Liver (tissue), 10 donors: ENCODE measurements at places on chromosomes 2 and 18. TPM values are rescaled to one million over a fixed set of nuclear protein-coding genes. Genes with fewer than 3 reads are reported as not detected.

DNA sequence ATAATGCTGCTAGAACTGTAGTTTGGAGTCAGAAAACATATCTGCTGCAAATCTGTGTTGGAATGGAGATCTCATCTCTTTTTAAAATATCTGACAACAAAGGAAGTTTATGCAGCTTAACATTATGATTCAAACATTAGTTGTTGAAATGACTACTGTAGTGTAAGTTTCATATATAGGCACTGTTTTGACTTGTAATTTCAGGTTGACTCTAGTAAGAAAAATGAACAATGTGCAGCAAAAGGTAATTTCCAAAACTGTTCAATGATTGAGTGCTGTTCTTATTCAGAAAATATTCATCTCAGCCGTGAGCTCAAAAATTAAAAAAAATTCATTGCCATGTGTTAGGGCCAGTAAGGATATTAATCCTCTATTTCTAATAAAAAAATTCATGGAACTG lies 48.5 kb downstream of the CCDC138 start:
- H3K27ac ChIP-seq, result no peak overlapping the region
- H3K4me3 ChIP-seq, result no peak overlapping the region
- H3K27me3 ChIP-seq, result no peaks in the 10 kb centered on the region
- no peak for DNase-seq

DNA sequence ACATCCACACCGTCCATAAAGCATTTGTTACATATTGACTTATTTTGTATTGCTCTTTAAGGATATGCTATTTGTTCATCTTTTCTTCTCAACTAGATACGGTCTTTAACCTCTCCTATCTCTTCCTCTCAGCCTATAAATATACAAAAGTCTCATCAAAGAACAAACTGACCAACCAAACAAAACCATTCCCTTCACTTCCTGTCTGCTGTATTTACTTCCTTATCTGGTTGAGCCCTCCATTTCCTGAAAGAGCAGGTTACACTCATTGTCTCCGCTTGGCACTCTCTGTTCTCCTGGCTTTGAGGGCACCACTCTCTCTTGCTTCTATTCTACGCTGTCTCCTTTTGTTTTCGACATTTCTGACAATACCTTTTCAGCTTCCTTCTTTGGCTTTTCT lies 431.9 kb upstream of the TCF4 start:
- no peaks in the 10 kb centered on the region for H3K4me1 ChIP-seq
- no peaks in the 10 kb centered on the region for H3K27me3 ChIP-seq
- no peak overlapping the region for H3K27ac ChIP-seq
- DNase-seq, result no peak

DNA sequence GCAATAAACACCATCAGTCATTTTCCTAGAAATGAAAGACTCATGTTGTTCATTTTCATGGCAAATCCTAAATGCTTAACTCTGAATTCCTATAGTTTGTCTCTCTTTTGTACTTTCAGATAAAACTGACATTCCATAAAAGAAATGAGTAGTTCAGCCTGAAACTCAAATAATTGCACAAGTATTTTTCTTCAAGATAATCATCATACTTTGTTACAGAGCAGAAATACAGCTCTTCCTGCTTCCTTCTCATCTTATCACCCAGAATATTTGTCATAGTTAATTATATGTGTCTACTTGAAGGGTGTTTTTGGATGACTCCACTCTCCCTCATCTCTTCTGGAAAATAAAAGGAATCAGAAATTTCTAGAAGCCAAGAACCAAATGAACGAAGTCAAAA lies 141.1 kb downstream of the HNMT start:
- H3K36me3 ChIP-seq, result no peaks in the 10 kb centered on the region
- H3K27me3 ChIP-seq, result no peaks in the 10 kb centered on the region
- DNase-seq, result no peak

DNA sequence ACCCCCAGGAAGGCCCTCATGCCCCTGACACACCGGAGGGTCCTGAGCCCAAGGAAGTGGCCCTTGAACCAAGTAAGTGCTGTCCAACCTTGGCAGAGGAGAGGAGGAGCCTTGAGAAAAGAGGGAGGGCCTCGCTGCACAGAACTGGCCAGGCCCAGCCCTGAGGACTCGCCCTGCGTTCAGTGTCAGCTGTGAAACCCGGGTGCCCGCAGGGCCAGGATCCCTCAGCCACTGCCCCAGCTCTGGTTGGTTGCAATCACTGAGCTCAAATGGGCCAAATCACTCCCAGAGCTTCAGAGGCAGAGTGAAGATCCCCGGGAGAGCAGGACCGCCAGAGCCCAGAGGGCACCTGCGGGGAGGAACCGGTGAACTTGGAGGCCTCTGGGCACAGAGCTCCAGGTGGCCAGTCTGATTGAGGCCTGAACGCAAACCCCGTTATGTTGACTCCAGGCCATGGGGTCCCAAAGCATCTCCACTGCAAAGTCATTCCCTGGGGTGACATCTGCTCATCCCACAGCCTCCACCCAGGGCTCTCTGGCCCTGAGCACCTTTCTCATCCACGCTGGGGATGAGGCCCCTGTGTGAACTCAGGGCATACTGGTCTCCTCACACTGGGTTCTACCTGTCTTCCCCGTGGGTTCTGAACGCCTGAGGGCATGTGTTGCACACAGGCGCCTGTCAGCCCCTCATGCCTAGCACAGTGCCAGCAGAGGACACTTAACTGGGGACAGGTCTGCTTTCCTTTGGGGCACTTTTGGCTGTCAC lies 11.9 kb downstream of the GBX2 start:
- no peak for DNase-seq
- H3K4me3 ChIP-seq, result no peak overlapping the region
- H3K27ac ChIP-seq, result no peak overlapping the region
- H3K27me3 ChIP-seq, result no peaks in the 10 kb centered on the region

GRCh38 chr2:179297927-179298326 lies 33.3 kb upstream of the SESTD1 start:
- DNase-seq, result no peak
- no peak overlapping the region for H3K4me3 ChIP-seq
- no peaks in the 10 kb centered on the region for H3K27me3 ChIP-seq
- H3K4me1 ChIP-seq, result no peaks in the 10 kb centered on the region

GRCh38 chr2:160878618-160879017 lies 281.6 kb upstream of the TANK start:
- no peak overlapping the region for H3K4me3 ChIP-seq
- no peaks in the 10 kb centered on the region for H3K4me1 ChIP-seq
- no peak for DNase-seq
- H3K27me3 ChIP-seq, result no peaks in the 10 kb centered on the region

GRCh38 chr2:177322801-177323261 lies 58.3 kb upstream of the NFE2L2 start:
- H3K4me1 ChIP-seq, result peaks cover 11% of the 10 kb centered on the region
- H3K27me3 ChIP-seq, result no peaks in the 10 kb centered on the region
- peak overlapping the region; percentile 77 for H3K27ac ChIP-seq
- H3K36me3 ChIP-seq, result no peaks in the 10 kb centered on the region
- DNase-seq, result no peak
- no peak overlapping the region for H3K4me3 ChIP-seq

DNA sequence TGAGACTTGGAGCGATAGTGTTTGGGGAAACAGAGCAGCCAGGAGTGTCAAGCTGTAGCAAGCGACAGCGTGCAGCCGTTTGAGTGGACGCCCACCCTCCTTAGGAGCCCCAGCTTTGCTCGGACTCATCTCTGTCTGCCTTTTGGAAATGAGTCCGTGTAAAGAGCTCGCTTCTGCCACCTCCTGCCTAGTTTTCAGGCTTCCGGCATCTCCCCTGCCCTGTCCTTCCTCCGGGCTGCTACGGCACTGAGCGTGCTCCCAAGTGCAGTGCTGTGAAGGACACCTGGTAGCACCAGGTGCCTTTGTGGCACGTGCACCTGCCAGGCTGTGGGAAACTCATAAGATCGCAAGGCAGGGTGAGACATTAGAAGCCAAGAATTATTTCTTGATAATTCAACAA lies 117.1 kb downstream of the RNF144A start:
- no peak overlapping the region for H3K4me3 ChIP-seq
- no peaks in the 10 kb centered on the region for H3K27me3 ChIP-seq
- no peaks in the 10 kb centered on the region for H3K36me3 ChIP-seq
- H3K4me1 ChIP-seq, result no peaks in the 10 kb centered on the region

- no peaks in the 10 kb centered on the region for H3K27me3 ChIP-seq
- H3K36me3 ChIP-seq, result no peaks in the 10 kb centered on the region
- no peak overlapping the region for H3K4me3 ChIP-seq
- no peaks in the 10 kb centered on the region for H3K4me1 ChIP-seq
- no peak for DNase-seq
Observed at GRCh38 chr18:36309436-36310391, 12.2 kb downstream of the FHOD3 start.

- DNase-seq, result no peak
- H3K4me1 ChIP-seq, result no peaks in the 10 kb centered on the region
- no peak overlapping the region for H3K4me3 ChIP-seq
- H3K27me3 ChIP-seq, result no peaks in the 10 kb centered on the region
- H3K27ac ChIP-seq, result no peak overlapping the region
- no peaks in the 10 kb centered on the region for H3K36me3 ChIP-seq
Observed at GRCh38 chr2:144004742-144005141, 515.2 kb downstream of the ZEB2 start.

The SERPINB3 gene
- total RNA-seq, result not detected
